ENCODE measurements at places on chromosomes 7 and 10.

GRCh38 chr10:50653142-50653541, 29.4 kb upstream of the SGMS1 start:
- peak; percentile 35 for DNase-seq

DNA sequence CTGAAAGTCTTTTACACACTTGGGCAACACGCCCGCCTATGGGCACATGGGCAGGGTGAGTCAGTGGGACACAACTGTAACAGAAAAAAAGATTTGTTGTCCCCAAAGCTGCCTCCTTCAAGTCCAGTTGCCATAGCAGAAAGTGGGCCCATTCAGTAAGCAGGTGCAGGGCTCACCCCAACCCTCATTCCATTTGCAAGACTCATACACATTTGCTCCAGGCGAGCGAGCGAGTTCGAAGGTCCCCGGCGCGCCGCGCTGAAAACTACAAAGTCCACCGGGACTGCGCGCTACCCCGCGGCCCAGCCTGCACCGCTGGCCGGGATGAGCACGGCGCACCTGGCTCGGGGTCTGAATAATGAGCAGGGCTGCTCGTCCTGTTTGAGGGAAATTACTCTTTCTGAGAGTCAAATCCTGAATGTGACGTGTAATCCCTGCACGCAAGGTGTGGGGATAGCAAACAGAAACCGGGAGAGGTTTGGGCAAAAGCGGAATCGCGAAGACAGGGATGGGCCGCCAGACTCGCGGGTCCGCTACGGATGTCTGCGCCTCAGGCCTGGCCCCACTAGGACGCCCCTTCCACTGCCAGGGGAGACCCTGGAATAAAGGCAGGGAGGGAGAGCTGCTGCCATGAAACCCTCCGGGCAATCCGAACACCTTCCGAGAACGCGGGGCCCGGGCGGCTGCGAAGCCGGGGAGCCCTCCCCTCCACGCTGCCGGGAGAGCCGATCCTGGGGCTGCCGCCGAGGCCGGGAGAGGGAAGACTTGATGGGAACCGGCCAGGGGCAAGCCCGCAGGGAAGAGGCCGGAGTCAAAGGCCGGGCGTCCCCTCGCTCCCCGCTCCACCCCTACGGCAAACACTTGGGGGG, 982 bp downstream of the COBL start:
- no peak for DNase-seq

DNA sequence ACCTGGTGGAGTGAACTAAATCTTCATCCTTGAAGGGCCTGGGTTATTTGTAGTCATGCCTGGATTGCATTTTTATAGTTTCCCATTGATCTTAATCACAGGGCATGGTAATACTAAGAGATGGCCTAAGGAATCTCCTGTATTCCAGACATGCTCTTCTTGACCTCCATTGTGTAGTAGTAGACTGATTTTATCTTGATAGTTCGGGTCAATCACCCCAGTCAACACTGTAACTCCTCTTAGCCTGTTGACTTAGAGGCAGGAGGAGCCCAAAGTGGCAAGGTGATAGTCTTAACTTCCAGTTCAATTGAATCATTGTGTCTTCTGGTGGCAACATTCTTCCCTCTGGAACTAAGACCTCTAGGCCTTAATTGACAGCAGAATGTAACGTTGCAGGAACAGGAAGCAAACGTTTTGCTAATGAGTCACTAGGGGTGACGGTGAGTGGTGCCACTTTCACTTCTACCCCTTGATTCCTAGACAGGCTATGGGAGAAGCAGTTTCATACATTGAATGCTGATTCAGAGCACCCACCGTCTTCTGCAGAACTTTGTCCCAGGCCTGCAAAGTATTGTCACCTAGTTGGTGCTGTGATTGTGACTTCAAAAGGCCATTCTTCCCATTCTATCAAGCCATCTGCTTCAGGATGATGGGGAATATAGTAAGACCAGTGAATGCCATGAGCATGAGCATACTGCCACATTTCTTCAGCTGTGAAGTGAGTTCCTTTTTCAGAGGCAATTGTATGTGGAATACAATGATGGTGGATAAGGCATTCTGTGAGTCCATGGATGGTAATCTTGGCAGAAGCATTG, 24.0 kb upstream of the PAPSS2 start:
- peak; percentile 79 for DNase-seq

- no peak for DNase-seq
These were observed 80.3 kb downstream of the WDR11 start for GRCh38 chr10:120931423-120931822.

All from AG10803 (cell line).